ENCODE measurements at places on chromosomes 5 and 9. TPM values are rescaled to one million over a fixed set of nuclear protein-coding genes. Genes with fewer than 3 reads are reported as not detected.

Gene STING1
- 68.8 TPM for total RNA-seq

- no peak for DNase-seq
Observed at GRCh38 chr9:28014212-28014611, 440.9 kb upstream of the C9orf72 start.

DNA sequence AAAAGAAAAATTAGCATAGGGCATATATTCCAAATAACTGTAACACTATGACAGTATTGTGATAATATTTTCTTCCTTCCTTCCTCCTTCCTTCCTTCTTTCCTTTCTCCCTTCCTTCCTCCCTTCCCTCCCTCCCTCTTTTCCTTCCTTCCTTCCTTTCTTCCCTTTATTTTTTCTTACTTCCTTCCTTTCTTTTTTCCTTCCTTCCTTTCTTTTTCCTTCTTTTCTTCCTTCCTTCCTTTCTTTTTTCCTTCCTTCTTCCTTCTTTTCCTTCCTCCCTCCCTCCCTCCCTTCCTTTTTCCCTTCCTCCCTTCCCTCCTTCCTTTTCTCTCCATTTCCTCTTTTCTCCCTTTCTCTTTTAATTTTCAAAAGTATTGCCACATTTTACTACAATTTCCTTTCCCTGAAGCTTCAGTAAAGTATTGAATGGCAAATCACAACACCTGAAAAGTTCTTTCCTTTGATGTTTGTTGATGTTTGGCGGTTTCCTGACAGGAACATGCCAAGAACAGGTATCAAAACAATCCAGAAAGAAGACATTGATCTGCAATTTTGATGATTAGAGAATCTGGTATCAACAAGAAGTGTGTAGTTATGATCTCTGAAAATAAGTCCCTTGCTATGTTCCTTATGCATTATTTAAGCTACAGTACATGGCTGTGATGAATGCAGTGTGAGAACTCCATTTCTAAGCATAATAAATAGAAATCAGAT lies 253.1 kb upstream of the EDIL3 start:
- no peak for DNase-seq

Gene PCDHGB1
- total RNA-seq: 6.9 TPM

Gene CTSV
- 0.42 TPM for total RNA-seq

Gene KIF20A
- 0.44 TPM for total RNA-seq

DNA sequence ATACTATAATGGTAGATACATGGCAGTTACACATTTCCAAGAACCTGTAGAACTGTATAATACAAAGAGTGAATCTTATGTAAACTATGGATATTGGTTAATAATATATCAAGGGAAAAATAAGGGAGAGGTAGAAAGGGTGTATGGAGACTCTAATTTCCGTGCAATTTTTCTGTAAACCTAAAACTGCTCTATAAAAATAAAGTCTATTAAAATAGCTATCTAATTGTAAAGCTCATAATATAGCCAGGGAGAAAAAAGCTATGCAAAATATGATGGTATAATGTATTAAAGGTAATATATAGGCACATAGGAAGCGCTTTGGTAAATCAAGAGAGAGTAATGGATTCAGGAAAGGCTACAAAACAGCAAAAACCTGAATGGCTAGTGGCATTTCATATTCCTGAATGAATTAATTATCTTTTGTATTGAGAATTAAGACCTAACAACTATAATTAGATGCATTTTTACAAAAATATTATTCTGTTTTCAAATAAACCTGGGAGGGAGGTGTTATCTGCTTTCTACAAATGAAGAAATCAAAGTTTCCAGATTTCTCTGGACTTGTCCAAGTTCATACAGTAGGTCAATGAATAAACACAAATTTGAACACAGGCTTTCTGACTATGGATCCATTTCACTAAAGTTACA lies 22.8 kb downstream of the ANXA1 start:
- no peak for DNase-seq

- no peak for DNase-seq
Observed at GRCh38 chr9:18743971-18744370, 270.0 kb downstream of the ADAMTSL1 start.

Gene TAF11L5
- total RNA-seq: not detected

DNA sequence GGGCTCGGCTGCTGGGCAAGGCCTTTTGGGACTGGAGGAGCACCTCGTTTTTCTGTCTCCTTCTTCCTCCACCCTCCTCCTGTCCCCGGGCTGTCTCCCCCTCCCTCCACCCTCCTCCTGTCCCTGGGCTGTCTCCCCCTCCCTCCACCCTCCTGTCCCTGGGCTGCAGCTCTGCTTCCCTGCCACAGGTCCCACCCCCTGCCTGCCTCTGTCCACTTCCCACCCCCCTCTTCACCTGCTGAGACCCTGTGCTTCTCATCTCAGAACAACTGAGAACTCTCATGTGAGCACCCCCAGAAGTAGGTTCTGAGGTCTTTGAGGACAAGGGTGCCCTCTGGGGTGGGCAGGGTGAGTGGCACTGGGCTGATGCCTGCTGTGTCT lies 5.8 kb upstream of the TOR4A start:
- DNase-seq: no peak

- no peak for DNase-seq
Observed at GRCh38 chr9:82949203-82949602, 113.7 kb downstream of the RASEF start.

GRCh38 chr5:108727236-108727650 lies 20.5 kb upstream of the FER start:
- DNase-seq: no peak

DNA sequence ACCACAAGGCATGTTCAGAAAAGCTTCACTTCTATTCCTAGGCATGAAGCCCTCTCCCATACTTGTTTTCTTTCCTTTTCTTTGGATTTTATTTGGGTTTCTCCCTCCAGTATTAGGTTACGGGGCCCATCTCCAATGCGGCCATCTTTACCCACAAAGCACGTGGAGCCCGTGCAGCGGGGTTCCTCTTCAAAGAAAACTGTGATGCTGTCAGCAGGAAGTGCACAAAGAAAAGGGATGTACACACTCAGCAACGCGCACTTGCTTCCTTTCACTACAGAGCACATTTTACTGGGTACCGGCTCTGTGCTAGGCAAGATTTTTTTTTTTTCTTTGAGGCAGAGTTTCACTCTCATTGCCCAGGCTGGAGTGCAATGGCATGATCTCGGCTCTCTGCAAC lies 106.6 kb downstream of the COL23A1 start:
- DNase-seq: no peak
